Natural killer cell (primary cell): ENCODE measurements at places on chromosomes 6 and 20. TPM values are rescaled to one million over a fixed set of nuclear protein-coding genes. Genes with fewer than 3 reads are reported as not detected.
A peak's percentile ranks its signal among the peaks of the same experiment; 100 is the strongest.

Gene GLP1R
- total RNA-seq, result 3.0 TPM

Gene OLIG3
- total RNA-seq, result not detected

Gene ECT2L
- 0.12 TPM for total RNA-seq

Gene DEFB123
- not detected for total RNA-seq

DNA sequence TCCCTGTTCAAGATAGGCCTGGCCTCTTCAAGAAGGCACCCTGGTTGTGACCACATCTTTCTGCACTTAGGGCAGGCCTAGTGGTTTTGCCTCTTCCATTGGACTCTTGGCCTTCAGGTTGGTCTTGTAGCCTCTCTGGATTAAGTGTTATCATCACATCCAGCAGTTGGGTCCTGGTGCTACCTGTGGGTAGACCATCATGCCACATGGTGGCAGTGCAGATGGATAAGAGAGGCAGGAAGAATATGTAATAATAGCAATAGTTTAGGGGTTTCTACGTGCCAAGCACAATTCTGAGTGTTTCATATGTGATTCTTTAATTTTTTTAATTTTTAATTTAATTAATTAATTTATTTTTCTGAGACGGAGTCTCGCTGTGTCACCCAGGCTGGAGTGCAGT, 28.5 kb upstream of the SNRPB2 start:
- no peak overlapping the region for H3K4me3 ChIP-seq
- H3K36me3 ChIP-seq, result no peaks in the 10 kb centered on the region
- H3K4me1 ChIP-seq, result no peaks in the 10 kb centered on the region
- no peaks in the 10 kb centered on the region for H3K27me3 ChIP-seq
- H3K27ac ChIP-seq, result no peak overlapping the region

DNA sequence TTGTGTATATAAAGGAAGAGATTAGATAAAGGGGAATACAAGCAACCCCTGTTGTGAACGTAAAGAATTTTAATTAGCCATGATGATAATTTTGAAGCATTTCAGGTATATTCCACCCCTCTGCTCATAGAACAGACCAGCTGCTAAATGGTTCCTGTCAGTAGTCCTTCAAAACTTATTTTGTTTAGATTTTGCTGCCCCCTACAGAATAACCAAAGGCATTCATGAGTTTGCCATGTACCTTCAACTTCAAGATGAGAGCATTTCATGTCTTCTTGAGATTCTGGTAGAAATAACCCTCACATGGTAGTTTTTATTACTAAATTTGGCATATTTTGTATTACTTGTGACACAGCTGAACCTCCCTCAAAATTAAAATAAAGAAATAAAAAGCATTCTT, 1586.7 kb downstream of the HACE1 start:
- no peaks in the 10 kb centered on the region for H3K27me3 ChIP-seq
- no peaks in the 10 kb centered on the region for H3K36me3 ChIP-seq
- H3K4me1 ChIP-seq, result no peaks in the 10 kb centered on the region
- no peak for DNase-seq
- no peak overlapping the region for H3K27ac ChIP-seq
- no peak overlapping the region for H3K4me3 ChIP-seq

DNA sequence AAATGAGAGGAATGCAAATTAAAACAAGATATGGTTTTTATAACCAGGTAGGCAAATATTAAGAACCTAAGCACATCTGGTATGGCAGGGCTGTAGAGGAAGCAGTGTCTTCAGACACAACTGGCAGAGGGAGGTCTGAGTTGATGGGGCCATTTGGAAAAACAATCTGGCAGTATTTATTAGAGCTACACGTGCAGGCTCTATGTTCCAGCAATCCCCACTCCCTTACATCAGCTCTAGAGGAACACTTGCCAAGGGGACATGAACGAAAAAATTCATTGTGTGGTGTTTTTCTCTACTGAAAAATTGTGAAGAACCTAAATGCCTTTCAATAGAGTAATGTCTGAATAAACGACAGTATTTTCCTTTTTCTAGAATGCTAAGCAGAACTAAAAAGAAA, 111.6 kb upstream of the EDN1 start:
- H3K27ac ChIP-seq, result no peak overlapping the region
- no peaks in the 10 kb centered on the region for H3K36me3 ChIP-seq
- no peak for DNase-seq
- no peaks in the 10 kb centered on the region for H3K4me1 ChIP-seq

GRCh38 chr6:128406453-128406852, 113.9 kb downstream of the PTPRK start:
- no peak overlapping the region for H3K27ac ChIP-seq
- H3K4me1 ChIP-seq, result no peaks in the 10 kb centered on the region
- no peak overlapping the region for H3K4me3 ChIP-seq
- H3K27me3 ChIP-seq, result no peaks in the 10 kb centered on the region
- DNase-seq, result no peak
- no peaks in the 10 kb centered on the region for H3K36me3 ChIP-seq

- no peak for DNase-seq
- H3K36me3 ChIP-seq, result no peaks in the 10 kb centered on the region
- no peak overlapping the region for H3K27ac ChIP-seq
- H3K4me3 ChIP-seq, result no peak overlapping the region
Measured at GRCh38 chr20:15627501-15627903, 945.7 kb downstream of the KIF16B start.

GRCh38 chr6:150753371-150754064, 112.0 kb upstream of the MTHFD1L start:
- H3K4me1 ChIP-seq, result no peaks in the 10 kb centered on the region
- H3K27ac ChIP-seq, result no peak overlapping the region
- no peak for DNase-seq
- no peaks in the 10 kb centered on the region for H3K27me3 ChIP-seq
- no peak overlapping the region for H3K4me3 ChIP-seq
- H3K36me3 ChIP-seq, result no peaks in the 10 kb centered on the region

DNA sequence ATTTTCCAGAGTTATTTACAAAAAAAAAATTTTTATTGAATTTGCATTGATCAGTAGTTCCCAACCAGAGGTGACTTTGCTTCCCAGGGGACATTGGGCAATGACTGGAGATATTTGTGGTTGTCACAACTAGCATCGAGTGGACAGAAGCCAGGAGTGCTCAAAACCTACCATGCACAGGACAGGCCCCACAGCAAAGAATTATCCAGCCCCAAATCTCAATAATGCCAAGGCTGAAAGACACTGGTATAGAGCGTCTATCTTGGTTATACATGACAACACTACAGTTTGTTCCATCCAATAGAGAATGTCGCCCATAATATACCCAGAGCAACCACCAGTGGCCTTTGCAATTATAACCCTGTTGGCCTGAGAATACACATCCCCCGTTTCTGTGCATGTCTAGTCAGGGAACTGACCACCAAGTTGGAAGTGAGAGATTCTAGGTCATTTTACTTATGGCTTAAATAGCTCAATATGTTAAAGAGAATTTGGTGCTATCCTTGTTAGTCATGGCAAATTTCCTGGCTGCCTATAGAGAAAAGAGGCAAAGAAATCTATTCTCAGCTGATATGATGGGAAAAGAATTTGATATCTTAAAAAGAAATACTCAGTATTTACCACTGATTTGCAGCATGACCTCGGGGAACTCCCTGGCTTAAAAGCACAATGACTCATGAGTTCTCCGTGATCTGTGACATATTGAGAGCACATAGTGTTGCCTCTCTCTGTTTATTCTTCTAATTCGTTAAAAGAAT, 76.0 kb upstream of the ADTRP start:
- H3K27me3 ChIP-seq, result no peaks in the 10 kb centered on the region
- no peaks in the 10 kb centered on the region for H3K36me3 ChIP-seq
- H3K27ac ChIP-seq, result no peak overlapping the region
- H3K4me3 ChIP-seq, result no peak overlapping the region

DNA sequence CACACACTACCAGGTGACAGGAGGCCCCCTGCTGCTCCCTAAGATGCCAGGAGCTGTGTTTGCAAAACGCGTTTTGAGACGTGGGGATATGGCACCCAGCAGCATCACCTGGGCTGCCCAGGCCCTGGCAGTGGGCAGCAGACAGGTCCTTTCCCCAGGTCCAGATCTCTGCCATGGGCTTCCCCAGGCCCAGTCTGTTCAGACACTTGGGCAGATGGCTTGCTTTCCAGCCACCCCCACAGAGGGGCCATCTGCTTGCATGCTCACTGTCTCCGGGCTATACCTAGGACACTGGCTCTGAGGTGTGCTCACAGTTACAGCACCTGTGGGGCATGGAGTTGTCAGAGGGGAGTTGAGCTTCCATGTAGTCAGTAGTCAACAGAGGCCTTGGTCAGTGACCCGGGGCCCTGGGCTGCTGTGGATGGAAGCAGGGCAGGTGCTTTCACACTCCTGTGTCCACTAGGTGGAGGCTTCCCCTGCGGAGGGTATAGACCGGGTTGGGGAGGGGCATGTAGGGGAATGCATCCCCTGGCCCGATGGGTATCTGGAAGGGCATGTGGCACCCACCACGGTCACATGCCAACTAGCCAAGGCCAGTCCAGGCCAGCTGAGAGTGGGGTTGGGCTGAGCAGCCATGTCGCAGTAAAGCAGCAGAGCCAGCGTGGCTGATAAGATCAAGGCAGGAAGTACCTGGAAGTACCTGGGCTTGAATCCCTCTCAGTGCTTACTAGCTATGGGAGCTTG, 185.4 kb upstream of the SLC24A3 start:
- DNase-seq, result no peak
- no peak overlapping the region for H3K4me3 ChIP-seq
- H3K36me3 ChIP-seq, result no peaks in the 10 kb centered on the region
- H3K27ac ChIP-seq, result no peak overlapping the region

GRCh38 chr6:104955927-104956730, 778 bp upstream of the LIN28B start:
- no peaks in the 10 kb centered on the region for H3K36me3 ChIP-seq
- H3K27ac ChIP-seq, result no peak overlapping the region
- peaks cover 78% of the 10 kb centered on the region for H3K27me3 ChIP-seq
- H3K4me3 ChIP-seq, result no peak overlapping the region

- no peaks in the 10 kb centered on the region for H3K36me3 ChIP-seq
- no peak overlapping the region for H3K27ac ChIP-seq
- no peak for DNase-seq
- no peaks in the 10 kb centered on the region for H3K27me3 ChIP-seq
Measured at GRCh38 chr6:16338577-16339264, 100.3 kb downstream of the GMPR start.

DNA sequence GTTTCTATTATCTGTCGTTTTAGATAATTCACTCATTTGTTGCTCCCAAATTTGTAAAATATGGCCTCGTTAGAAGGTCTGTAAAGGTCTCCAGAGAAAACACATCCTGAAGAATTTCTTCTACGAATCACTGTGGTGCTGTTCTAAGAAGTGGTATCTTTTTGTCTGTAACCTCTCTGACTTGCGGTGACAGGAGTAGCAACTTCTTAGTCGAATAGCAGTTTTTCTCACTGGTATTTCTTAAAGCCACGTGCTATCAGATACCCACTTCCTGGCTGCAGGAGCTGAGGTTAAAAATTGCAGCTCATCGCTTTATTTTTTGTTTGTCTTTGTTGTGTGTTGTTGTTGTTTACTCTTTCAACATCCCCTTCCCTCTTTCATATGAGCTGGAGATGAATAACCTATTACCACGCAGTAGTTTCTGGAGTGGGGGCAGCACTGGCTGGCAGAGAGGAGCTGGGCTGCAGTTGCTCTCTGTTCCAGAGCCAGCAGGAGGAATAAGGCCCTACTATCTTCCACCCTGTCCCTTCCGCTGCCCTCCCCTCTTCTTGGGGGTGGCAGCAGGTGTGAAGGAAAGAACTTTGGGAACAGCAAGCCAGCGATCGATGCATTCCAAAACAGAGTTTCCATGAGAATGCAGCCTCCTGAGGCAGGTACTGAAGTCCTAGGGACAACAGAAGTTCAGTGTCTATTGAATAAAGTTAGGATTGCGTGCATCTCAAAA, 64.7 kb downstream of the C6orf118 start:
- no peaks in the 10 kb centered on the region for H3K27me3 ChIP-seq
- no peak overlapping the region for H3K27ac ChIP-seq
- H3K4me3 ChIP-seq, result no peak overlapping the region
- no peaks in the 10 kb centered on the region for H3K36me3 ChIP-seq

GRCh38 chr6:45328523-45328922, 393 bp downstream of the RUNX2 start:
- no peaks in the 10 kb centered on the region for H3K27me3 ChIP-seq
- peak overlapping the region; percentile 5 for H3K4me3 ChIP-seq
- no peak overlapping the region for H3K27ac ChIP-seq
- no peaks in the 10 kb centered on the region for H3K4me1 ChIP-seq
- no peak for DNase-seq
- no peaks in the 10 kb centered on the region for H3K36me3 ChIP-seq

DNA sequence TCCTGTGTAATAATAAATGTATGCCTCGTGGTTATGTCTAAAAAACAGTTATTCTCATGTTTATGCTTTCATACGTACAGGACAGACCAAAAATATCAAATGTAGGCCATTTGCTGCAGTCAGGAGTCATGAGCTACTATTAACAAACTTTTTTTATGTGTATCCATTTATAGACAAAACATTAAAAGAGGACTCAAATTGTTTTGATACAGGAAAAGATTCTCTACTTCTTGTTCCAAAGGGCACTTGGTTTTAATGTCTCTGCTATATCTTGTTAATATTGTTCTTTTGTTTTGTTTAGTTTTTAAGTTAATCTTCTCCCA, 155.2 kb downstream of the ZDHHC14 start:
- no peak overlapping the region for H3K4me3 ChIP-seq
- H3K36me3 ChIP-seq, result no peaks in the 10 kb centered on the region
- DNase-seq, result no peak
- H3K27me3 ChIP-seq, result no peaks in the 10 kb centered on the region
- peaks cover 58% of the 10 kb centered on the region for H3K4me1 ChIP-seq

- no peaks in the 10 kb centered on the region for H3K4me1 ChIP-seq
- no peak for DNase-seq
- no peak overlapping the region for H3K4me3 ChIP-seq
- no peak overlapping the region for H3K27ac ChIP-seq
Measured at GRCh38 chr6:123550052-123550617, 86.6 kb downstream of the TRDN start.

- H3K27ac ChIP-seq, result no peak overlapping the region
- no peak for DNase-seq
- H3K27me3 ChIP-seq, result peaks cover 4% of the 10 kb centered on the region
- no peaks in the 10 kb centered on the region for H3K36me3 ChIP-seq
Measured at GRCh38 chr20:959996-960615, 42.0 kb downstream of the RSPO4 start.

GRCh38 chr6:44537306-44538049, 150.0 kb downstream of the CDC5L start:
- no peaks in the 10 kb centered on the region for H3K27me3 ChIP-seq
- DNase-seq, result no peak
- H3K36me3 ChIP-seq, result no peaks in the 10 kb centered on the region
- no peaks in the 10 kb centered on the region for H3K4me1 ChIP-seq
- H3K27ac ChIP-seq, result no peak overlapping the region

DNA sequence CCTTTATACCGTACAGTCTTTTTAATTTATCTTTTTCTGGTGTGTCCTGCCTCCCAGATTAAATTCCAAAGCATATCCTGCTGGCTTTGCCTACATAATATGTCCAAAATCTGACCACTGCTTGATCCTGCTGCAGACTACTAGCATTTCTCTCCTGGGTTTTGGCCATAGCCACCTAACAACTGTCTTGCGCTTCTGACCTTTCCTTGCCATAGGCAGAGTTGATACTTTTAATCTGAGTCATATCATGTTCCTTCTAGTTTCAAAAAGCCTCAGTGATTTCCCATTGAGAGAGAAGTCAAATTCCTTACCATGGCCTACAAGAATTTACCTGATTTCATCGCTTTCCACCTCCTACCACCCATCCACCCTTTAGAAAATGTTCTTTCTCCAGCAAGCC, 104.8 kb downstream of the BCKDHB start:
- H3K27ac ChIP-seq, result no peak overlapping the region
- no peak for DNase-seq
- no peaks in the 10 kb centered on the region for H3K4me1 ChIP-seq
- H3K36me3 ChIP-seq, result no peaks in the 10 kb centered on the region
- H3K4me3 ChIP-seq, result no peak overlapping the region
